ENCODE measurements at places on chromosomes 7 and 10. TPM values are rescaled to one million over a fixed set of nuclear protein-coding genes. Genes with fewer than 3 reads are reported as not detected.

DNA sequence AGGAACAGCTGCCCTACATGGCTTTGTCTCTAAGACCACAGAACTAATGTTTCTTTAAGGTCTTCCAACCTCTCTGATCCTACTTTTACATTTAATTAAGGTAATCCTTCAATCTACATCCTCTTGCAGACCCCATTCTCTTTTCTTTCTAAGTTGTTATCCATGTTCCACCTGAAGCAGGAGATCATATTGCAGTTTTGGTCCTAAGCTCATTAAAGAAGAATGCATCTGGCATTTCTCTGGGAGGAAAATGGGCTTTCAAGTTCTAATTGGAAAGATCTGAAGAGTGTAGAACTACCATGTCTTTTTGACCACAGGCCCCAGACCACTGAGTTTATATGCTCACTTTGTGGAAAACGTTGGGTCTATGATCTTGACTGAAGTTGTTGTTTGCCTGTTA lies 111.2 kb downstream of the SEM1 start:
- no peaks in the 10 kb centered on the region for H3K36me3 ChIP-seq
- no peak for DNase-seq
- H3K4me3 ChIP-seq: no peak overlapping the region
- H3K4me1 ChIP-seq: no peaks in the 10 kb centered on the region

Gene ASZ1
- not detected for total RNA-seq

GRCh38 chr10:94016727-94017714 lies 23.3 kb downstream of the PLCE1 start:
- no peak overlapping the region for H3K27ac ChIP-seq
- H3K36me3 ChIP-seq: no peaks in the 10 kb centered on the region
- H3K4me1 ChIP-seq: no peaks in the 10 kb centered on the region
- H3K4me3 ChIP-seq: no peak overlapping the region
- H3K27me3 ChIP-seq: no peaks in the 10 kb centered on the region
- DNase-seq: no peak

GRCh38 chr10:14448197-14448990 lies 117.7 kb upstream of the FRMD4A start:
- no peaks in the 10 kb centered on the region for H3K27me3 ChIP-seq
- no peak overlapping the region for H3K4me3 ChIP-seq
- H3K27ac ChIP-seq: no peak overlapping the region
- H3K4me1 ChIP-seq: peaks cover 7% of the 10 kb centered on the region

DNA sequence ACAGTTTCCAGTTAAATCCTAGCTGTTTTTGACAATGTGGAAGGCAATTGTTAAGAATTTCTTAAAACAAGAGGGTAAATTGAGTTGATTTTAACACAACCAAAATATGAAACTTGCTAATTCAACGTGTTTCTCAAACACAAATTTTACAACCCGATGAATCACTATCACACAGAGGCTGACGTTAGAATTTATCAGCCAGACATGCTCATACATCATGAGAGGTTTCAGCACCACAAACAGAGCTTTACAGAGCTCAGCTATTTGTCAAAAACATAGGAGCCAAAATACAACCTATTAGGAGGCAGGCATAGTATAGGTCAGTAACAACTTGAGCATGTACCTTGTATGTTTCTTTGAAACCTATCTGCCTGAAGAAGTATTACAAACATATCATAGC lies 36.1 kb downstream of the LRRN3 start:
- H3K4me1 ChIP-seq: no peaks in the 10 kb centered on the region
- H3K27ac ChIP-seq: no peak overlapping the region
- DNase-seq: no peak
- no peaks in the 10 kb centered on the region for H3K36me3 ChIP-seq
- no peak overlapping the region for H3K4me3 ChIP-seq

Gene ATOH7
- total RNA-seq: not detected

- peak; percentile 54 for DNase-seq
- no peaks in the 10 kb centered on the region for H3K27me3 ChIP-seq
- H3K27ac ChIP-seq: peak overlapping the region; percentile 38
- no peak overlapping the region for H3K4me3 ChIP-seq
- no peaks in the 10 kb centered on the region for H3K36me3 ChIP-seq
Observed at GRCh38 chr10:44936314-44936975, 23.2 kb upstream of the RASSF4 start.
